ENCODE measurements at places on chromosomes 5 and 9.

- no peak for DNase-seq
Measured at GRCh38 chr5:116455061-116455460, 119.6 kb downstream of the SEMA6A start.

GRCh38 chr5:57476601-57477056 is 6.0 kb downstream of the ACTBL2 start:
- no peak for DNase-seq

DNA sequence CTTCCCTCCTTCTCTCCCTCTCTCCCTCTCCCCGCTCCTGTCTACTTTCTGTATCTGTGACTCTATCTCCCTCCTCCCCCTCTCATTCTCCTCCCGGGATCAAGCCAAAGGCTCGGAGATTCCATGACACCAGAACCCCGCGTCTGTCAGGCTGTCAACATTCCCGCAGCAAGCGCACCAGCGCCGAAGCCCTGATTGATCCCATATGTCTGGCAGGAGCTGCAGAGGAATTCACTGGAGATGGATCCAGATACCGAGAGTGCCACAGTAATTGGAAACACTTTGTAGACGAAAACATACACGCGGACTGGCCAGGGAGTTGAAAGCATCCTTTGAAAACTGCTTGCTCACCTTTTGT is 300 bp upstream of the SVEP1 start:
- no peak for DNase-seq

- peak; percentile 46 for DNase-seq
Measured at GRCh38 chr9:91302831-91303230, 58.9 kb downstream of the AUH start.

DNA sequence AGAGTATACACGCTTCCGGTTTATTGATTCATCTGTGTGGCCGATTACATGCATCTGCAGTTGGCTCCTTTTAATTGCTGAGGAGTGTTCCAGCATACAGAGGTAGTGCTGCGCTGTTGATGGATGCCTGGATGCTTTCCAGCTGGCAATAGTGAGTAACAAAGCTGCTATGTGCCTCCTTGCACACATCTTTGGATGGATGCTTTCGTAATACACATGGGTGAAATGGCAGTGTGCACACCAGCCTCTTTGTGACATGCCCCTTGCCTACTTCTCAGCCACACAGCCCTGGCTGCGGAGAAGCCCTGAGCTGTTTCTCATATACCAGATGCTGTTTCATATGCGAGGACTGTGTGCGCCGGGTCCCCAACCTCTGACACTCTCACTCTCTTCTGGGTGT is 151.0 kb downstream of the GADD45G start:
- no peak for DNase-seq

DNA sequence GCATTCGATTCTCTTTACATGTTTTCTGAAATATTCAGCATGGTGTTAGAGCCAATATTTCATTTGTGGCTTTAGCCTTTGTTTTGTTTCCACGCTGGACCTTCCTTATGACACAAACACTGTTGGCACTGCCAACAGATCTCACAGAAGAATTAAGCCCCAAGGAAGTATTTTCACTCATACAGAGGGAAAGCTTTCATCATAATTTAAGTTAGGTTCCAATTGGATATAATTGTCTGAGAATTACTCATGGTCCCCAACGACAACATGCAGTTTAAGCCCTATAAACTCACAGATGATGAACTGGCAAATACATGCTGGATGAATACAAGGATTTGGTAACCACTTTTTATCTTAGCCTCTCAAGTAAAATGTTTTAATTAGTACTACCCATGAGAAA is 259.5 kb downstream of the EBF1 start:
- DNase-seq, result no peak

GRCh38 chr9:118575341-118576070 is 793.7 kb downstream of the BRINP1 start:
- DNase-seq, result no peak

GRCh38 chr9:102479191-102479590 is 515.9 kb upstream of the CYLC2 start:
- no peak for DNase-seq

Measured in AG04449 (cell line).